ENCODE measurements at places on chromosomes 3 and 15. TPM values are rescaled to one million over a fixed set of nuclear protein-coding genes. Genes with fewer than 3 reads are reported as not detected.

DNA sequence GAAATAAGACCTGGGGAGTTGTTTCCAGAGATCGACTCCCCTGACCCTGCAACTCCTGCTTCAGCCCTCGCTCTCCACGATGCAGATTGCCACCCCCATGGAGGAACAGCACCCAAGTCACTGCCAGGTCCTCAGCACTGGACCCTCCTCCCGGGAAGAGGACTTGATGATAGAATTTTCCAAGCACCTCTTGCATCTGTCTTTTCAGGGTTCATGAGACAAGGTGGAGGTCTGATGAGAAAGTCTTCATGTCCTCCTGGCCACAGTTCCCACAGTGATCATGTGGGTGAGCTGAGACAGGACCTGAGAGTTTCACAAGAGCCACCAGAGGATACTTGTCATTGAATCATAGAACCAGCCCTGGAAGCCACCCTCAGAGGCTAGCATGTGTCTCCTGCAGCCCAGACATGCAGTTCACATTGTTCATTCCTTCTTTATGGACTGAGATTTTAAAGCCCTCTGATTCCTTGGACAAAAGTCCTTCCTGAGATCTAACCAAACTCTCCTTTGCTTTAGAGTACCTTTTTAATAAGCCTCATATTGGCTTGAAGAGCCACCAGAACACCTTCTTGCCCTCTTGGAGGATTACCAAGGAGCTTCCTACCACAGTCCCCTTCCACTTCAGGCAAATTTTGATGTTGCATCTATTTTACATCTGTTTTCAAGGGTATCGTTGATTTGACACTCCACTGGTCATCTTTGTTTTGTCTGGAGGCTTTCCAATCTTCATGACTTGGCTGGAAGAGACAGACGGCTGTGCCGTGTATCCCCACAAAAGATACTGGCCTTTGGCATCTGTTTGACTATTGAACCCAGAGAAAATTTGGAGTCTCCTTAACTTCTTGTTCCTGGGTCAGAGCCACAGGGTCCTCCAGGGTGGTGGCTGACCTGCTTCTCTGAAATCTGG lies 224.8 kb upstream of the BHLHE40 start:
- no peak overlapping the region for H3K27ac ChIP-seq
- peaks cover 22% of the 10 kb centered on the region for H3K4me1 ChIP-seq
- DNase-seq: no peak
- H3K27me3 ChIP-seq: no peaks in the 10 kb centered on the region
- H3K36me3 ChIP-seq: no peaks in the 10 kb centered on the region

GRCh38 chr3:52636673-52637072 lies 49.0 kb downstream of the PBRM1 start:
- peaks cover 52% of the 10 kb centered on the region for H3K36me3 ChIP-seq
- H3K4me1 ChIP-seq: no peaks in the 10 kb centered on the region
- no peak overlapping the region for H3K27ac ChIP-seq
- H3K27me3 ChIP-seq: no peaks in the 10 kb centered on the region
- no peak overlapping the region for H3K4me3 ChIP-seq

DNA sequence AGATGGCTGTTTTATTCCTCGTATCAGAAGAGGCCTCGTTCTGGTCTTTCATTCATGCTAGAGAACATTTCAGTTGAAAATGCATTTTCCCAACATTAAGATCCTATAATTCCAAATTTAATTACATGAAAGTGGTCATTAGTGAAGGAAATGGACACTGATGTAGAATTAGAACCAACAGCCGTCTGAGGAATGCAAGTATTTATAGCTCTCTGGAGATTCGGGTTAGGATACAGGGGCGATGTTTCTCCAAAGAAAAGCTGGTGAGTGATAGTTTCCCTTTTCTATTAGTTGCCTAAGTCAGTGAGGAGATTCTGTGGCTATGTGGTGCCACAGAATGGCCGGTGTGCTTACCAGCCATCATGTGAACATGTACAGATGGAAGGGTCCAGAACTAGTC lies 109.0 kb upstream of the IL12A start:
- peaks cover 13% of the 10 kb centered on the region for H3K4me1 ChIP-seq
- peaks cover 19% of the 10 kb centered on the region for H3K36me3 ChIP-seq
- no peak for DNase-seq

Gene RAD18
- total RNA-seq: 25.6 TPM

Gene CASR
- total RNA-seq: not detected

DNA sequence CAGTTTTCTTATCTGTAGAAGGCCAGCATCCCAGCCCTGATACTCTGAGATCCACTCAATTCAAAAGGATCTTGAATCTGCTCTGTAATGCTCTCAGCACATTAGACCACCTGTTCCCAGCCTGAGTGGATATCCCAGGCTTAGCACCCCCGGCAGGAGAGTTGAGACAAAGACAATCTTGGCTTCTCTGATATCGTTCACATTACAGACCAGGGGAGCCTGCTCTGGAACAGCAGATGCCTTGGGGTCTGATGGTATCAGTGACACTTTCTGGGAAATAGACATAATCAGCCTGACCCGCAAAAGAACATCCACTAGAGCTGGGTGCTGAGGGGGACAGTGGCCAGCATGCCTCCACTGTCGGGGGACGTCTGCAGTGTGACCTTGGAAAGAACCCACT lies 70.6 kb downstream of the BDH1 start:
- peaks cover 65% of the 10 kb centered on the region for H3K4me1 ChIP-seq
- DNase-seq: no peak
- H3K36me3 ChIP-seq: no peaks in the 10 kb centered on the region

DNA sequence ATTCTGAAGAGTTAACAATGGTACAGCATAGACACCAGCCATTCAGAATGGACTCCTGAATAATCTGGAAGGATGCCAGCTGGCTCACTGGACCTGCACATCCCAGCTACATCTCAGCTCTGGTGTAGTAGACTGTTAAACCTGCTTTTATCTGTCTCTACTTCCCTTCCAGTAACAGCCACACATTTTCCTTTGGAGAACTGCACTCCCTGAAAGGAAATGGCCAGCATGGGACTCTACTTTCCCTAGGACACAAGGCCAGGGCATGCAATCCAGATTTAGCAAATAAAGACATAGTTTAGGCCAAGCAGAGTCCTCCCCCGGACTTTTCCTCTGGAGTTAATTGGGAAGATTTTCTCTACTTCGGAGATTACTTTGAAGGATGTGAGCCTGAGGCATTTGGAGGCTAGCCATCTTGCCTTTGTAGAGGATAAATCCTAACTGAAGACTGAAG lies 82.7 kb upstream of the TCF12 start:
- H3K4me1 ChIP-seq: no peaks in the 10 kb centered on the region
- H3K27ac ChIP-seq: no peak overlapping the region
- no peaks in the 10 kb centered on the region for H3K36me3 ChIP-seq
- DNase-seq: no peak

- H3K27me3 ChIP-seq: no peaks in the 10 kb centered on the region
- H3K4me1 ChIP-seq: peaks cover 38% of the 10 kb centered on the region
- H3K4me3 ChIP-seq: no peak overlapping the region
These were observed 28.3 kb upstream of the AP4E1 start for GRCh38 chr15:50880206-50880605.

Gene PIF1
- 20.1 TPM for total RNA-seq

DNA sequence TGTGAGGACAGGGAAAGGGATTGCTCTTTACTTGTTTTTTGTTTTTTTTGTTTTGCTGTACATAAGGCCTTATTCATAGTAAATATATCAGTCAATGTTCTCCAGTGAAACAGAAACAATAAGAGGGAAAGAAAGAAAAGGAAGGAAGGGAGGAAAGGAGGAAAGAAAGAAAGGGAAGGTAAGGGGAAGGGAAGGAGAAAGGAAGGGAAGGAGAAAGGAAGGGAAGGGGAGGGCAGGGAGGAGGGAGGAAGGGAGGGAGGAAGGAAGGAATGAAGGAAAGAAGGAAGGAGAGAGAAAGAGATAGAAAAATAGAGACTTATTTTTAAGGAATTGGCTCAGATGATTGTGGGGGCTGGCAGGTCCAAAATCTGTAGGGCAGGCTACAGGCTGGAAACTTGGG lies 37.2 kb downstream of the TIMP4 start:
- H3K27me3 ChIP-seq: no peaks in the 10 kb centered on the region
- no peak overlapping the region for H3K4me3 ChIP-seq
- no peaks in the 10 kb centered on the region for H3K4me1 ChIP-seq
- no peak overlapping the region for H3K27ac ChIP-seq

DNA sequence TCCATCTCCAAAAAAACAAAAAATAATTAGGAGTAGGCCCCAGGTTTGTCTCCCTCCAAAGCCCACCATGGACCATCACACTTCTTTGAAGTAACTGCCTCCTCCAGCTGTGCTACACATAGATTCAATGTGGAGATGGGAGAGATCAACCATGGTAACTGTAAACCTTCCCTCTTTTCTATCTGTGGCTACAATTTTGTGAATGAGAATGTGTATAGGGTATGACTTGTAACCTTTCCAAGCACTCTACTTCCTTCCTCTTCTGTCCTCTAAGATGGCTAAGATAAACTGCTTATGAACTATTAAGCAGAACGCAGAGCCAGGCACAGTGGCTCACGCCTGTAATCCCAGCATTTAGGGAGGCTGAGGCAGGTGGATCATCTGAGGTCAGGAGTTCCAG lies 55.5 kb upstream of the ATP11B start:
- no peak for DNase-seq
- no peaks in the 10 kb centered on the region for H3K27me3 ChIP-seq
- H3K27ac ChIP-seq: no peak overlapping the region
- no peaks in the 10 kb centered on the region for H3K4me1 ChIP-seq
- H3K36me3 ChIP-seq: no peaks in the 10 kb centered on the region

Gene DNAH1
- total RNA-seq: 1.1 TPM

Gene SSUH2
- total RNA-seq: not detected

DNA sequence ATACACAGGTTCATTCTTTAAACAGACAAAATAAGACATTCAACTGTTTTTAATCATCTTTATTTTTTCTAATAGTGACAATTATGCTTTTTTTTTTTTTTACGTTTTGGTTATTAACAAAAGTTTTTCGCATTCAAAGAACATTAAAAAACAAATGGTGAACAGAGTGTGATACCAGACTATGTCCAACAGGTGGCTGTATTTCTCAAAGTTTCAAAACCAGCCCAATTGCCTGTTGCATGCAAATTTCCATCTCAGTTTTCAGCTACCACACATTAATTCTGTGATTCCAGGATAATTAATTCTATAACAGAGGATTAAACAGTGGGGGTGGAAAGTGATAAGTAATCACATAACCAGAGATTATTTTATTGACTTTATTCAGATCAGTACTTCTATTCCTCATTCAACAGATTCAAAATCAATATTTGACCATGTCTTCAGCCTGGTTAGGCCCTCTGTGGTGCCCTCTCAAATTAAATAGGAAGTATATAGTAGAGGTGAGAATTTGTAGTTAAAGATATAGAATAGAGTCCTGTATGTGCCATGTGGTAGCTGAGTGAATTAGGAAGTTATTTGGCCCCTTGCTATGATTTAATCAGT lies 122.2 kb upstream of the DCBLD2 start:
- peak; percentile 15 for DNase-seq
- no peaks in the 10 kb centered on the region for H3K4me1 ChIP-seq
- no peak overlapping the region for H3K4me3 ChIP-seq
- H3K27ac ChIP-seq: no peak overlapping the region

Gene ACKR2
- not detected for total RNA-seq

Gene GP9
- total RNA-seq: not detected

DNA sequence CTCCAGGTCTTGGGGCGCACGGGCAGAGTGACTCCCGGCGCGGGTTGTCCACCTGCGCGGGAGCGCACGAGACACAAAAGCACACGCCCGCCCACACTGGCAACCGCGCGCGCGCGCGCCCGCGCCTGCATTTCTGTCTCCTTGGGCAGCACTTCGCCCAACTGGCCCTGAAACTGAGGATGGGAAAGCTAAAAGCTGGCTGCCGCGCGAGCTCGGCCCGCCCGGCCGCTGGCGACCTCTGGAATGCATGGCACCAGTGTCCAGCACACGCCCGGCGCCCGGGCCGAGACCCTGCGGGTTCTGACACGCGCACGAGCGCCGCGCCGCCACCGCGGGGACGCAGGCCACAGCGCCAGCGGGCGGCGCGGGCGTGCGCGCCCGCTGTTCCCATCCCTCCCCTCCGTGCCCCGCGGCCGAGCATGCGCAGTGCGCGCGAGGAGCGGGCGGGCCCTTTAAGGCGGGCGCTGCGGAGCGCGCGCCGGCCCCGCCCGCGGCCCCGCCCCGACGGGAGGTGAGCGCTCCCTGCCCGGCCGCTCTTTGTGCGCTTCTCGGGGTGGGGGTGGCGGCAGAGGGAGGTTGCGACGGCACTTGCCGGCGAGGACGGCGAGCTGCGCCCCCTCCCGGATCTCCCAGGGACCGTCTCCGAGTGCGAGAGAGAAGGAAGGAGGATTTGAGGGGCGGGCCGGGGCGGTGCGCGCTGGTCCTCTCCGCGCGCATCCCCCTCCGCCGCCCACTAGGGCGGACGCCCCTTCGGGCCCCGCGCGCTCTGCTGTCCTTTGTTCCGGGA lies 1.0 kb upstream of the MEX3B start:
- H3K4me3 ChIP-seq: peak overlapping the region; percentile 98
- H3K27ac ChIP-seq: peak overlapping the region; percentile 78
- peaks cover 42% of the 10 kb centered on the region for H3K4me1 ChIP-seq
- H3K27me3 ChIP-seq: no peaks in the 10 kb centered on the region

DNA sequence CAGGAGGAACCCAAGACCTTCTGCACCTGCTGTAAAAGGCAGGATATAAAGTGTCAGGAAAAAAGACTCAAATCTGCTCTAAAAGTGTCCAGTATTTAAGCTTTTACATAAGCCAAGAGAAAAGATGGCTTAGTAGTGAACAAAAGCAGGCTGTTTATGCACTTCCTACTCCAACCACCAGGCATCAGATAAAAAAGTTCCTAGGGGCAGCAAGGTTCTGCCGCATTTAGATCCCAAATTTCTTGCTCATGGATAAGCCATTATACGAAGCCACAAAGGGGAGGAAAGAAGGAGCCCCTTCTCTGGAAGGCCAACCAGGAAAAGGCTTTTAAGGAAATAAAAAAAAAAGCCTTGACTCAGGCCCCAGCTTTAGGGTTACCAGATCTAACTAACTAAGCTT lies 10.6 kb upstream of the SLC9C1 start:
- H3K4me3 ChIP-seq: no peak overlapping the region
- no peak overlapping the region for H3K27ac ChIP-seq
- H3K36me3 ChIP-seq: no peaks in the 10 kb centered on the region
- H3K27me3 ChIP-seq: no peaks in the 10 kb centered on the region
- no peak for DNase-seq
- no peaks in the 10 kb centered on the region for H3K4me1 ChIP-seq

Gene C2CD4A
- not detected for total RNA-seq

- H3K27me3 ChIP-seq: no peaks in the 10 kb centered on the region
- DNase-seq: no peak
- peak overlapping the region; percentile 52 for H3K4me3 ChIP-seq
These were observed 1.5 kb downstream of the UQCC5 start for GRCh38 chr3:52537726-52538421.

- no peaks in the 10 kb centered on the region for H3K36me3 ChIP-seq
- DNase-seq: no peak
- H3K4me3 ChIP-seq: no peak overlapping the region
- H3K27me3 ChIP-seq: no peaks in the 10 kb centered on the region
- H3K4me1 ChIP-seq: peaks cover 17% of the 10 kb centered on the region
- no peak overlapping the region for H3K27ac ChIP-seq
These were observed 42.3 kb upstream of the RAB6B start for GRCh38 chr3:133937756-133938601.

Gene GOLGA6L10
- 0.19 TPM for total RNA-seq

- H3K27me3 ChIP-seq: no peaks in the 10 kb centered on the region
- H3K27ac ChIP-seq: peak overlapping the region; percentile 85
- H3K4me3 ChIP-seq: no peak overlapping the region
These were observed 36.9 kb downstream of the RFTN1 start for GRCh38 chr3:16476636-16477035.

Measured in SJSA1 (cell line).